ENCODE measurements at places on chromosomes 4 and X.

- DNase-seq = no peak
Measured at GRCh38 chr4:56674984-56675383, 6.1 kb downstream of the HOPX start.

DNA sequence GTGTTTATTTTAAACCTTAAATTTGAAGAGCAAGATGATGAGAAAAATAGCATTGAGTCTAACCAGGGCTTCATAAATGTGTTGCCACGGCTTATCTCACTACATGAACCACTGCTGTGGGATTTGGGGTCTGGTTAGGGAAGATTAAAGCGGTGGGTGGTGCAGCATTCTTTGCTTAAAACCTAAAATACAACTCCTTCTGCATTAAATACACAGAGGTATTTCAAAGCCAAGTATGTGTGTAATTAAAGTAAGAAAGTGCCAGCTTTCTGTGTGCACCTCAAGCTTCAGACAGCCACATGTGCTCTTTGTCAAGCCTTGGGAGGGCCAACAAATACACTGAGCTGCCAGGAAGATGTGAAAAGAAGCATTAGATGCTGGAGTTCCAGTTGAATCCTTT lies 128.0 kb downstream of the CPE start:
- no peak for DNase-seq

DNA sequence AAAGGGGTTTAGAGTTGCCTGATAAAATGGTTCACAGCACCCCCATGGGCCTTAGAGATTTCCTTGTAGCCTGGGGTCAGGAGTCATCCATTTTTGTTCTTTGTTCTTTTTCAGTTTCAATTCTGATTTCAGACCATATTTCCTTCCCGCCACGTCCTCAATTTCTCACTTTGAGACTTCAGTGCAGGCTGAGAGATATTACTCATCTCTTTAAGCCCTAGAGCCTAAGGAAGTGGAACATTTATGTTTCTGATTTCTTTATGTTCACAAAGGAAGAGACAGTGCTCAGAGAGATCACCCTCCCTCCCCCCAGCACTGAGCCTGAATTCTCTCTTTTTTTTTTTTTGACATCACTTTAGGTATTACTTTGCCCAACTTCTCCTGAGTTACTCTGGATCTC lies 56.3 kb downstream of the MSN start:
- DNase-seq = no peak

DNA sequence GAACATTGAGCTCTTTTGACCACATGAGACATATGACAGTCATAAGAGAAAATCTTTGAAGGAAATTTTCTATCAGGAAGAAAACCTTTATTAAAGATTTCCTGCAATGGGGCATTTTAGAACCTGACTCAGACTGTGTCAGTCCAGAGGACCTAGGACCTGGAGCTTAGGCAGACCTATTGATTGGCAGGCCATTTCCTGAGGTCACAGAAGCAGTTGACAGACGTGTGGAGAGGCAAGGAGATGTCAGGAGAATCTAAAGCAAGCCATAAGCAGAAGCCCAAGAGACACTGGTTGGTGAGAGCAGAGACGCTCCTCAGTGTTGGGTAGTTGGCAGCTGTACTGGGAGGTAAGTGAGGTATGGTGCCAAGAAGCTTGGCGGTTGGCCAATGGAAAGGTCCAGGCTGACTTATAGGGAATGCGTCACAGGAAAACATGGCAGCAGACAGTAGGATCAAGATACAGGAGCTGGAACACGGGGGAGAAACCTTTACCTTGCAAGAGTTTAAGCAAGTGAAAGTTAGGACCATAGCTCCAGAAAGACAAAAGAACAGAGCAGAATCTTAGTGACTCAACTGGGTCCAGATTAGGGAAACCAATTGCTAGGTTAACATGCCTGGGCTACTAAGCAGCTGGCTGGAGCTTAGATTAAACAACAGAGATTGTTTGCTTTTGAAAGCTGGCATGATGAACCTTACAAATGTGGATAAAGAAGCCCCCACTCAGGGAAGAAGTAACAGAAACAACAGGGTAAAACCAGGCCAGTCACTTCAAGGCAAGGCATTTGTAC lies 18.6 kb downstream of the PALLD start:
- DNase-seq = no peak

DNA sequence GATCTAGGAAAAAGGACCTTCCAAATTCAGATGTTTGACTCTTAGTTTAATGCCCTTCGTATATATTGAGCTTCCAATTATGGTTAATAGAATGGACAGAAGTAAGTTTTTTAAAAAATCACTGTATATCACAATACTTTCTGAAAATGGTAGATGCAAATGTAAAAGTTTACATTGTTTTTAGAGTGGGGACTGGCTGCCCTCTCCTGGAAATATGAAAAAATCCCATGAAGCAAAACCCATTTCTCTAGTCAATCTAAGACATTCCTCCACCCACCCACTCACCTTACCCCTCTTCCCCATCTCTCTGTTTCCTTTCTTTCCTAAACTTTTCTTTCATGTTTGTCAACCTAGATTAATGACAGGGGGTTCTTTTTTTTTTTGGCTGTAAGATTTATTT lies 134.5 kb downstream of the ARHGAP6 start:
- DNase-seq = no peak

DNA sequence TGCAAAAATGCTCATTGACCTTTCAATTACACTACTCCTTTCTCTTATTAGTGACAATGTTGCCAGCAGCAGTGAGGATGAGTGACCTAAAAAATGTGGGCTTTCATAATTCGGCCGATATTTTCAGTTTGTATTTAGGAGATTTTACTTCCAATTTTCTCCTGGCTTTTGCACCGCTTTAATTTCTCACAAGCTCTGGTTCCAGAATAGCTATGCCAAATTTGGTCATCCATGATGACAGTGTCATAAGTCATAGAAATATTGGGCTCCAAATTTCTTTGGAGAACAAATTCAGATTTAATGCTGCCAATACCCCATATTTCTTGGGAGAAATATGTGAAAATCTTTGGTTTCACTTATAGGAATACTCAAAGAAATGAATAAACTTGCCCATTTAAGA lies 187.7 kb upstream of the HCCS start:
- DNase-seq = no peak

- DNase-seq = no peak
Measured at GRCh38 chr4:11130195-11130970, 298.3 kb downstream of the HS3ST1 start.

- no peak for DNase-seq
Measured at GRCh38 chr4:106967892-106968291, 68.2 kb downstream of the DKK2 start.

Data from esophagus squamous epithelium (tissue), 5 donors.